ENCODE measurements at places on chromosomes 11 and 22. TPM values are rescaled to one million over a fixed set of nuclear protein-coding genes. Genes with fewer than 3 reads are reported as not detected.

DNA sequence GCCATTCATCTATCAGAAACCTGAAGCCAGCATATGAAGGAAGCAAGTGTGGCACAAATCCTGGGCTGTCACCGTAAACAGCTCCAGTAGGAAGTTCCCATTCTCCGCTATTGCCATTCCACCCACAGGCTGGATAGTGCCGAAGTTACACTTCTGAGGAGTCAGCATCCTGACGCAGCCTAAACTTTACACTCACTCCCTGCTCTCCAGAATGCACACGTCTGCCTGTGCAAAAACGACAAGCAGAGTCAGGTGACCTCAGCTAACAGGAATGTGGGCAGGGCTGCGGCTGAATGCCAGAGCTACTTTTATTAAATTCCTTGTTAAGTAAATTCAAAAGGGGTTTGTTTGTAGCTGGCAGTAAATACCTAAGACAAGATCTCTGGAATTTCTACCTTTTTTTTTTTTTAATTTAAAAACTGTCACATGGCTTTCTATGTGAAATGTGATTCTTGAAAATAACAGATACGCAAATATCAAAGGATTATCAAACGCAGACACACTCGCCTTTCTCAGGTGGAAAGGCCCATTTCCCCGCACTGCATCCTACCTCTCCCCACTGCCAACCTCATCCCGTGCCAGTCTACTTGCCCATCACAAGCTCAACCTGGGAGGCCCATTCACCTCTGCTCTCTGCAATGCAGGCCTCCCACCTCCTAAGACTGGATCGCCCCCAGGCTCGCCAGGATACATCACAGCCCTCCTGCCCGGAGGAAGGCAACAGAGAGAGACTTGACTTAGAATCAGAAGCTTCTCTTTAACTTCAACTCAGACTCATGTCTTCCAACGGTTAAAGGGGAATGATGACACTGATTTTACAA lies 33.5 kb downstream of the NFRKB start:
- no peak for DNase-seq

DNA sequence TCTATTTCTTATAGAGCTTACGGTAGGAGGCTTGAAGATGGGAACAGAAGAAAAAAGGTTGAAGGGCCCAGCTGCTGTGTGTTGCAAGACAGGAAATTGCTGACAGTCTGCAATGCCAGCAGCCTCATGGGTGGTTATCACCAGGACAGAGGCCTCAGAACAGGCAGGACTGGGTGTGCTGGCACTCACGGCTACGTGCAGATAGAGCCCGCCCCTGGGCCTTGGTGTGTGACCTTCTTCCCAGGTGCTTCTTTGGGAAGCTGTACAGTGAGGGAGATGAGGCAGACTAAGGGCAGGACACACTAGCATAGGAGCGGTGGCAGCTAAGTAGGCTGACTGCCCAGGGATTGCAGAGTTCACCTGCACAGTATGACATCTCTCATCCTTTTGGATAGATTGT lies 12.6 kb downstream of the PRAME start:
- no peak for DNase-seq

Gene MAPK8IP2
- polyA plus RNA-seq = 0.37 TPM

Gene LZTR1
- 15.3 TPM for polyA plus RNA-seq

GRCh38 chr11:125451400-125452124 lies 44.5 kb downstream of the FEZ1 start:
- DNase-seq = no peak

GRCh38 chr11:45796461-45796861 lies 8.5 kb upstream of the SLC35C1 start:
- DNase-seq = no peak

GRCh38 chr11:21426931-21427330 lies 757.5 kb downstream of the NELL1 start:
- DNase-seq = no peak

DNA sequence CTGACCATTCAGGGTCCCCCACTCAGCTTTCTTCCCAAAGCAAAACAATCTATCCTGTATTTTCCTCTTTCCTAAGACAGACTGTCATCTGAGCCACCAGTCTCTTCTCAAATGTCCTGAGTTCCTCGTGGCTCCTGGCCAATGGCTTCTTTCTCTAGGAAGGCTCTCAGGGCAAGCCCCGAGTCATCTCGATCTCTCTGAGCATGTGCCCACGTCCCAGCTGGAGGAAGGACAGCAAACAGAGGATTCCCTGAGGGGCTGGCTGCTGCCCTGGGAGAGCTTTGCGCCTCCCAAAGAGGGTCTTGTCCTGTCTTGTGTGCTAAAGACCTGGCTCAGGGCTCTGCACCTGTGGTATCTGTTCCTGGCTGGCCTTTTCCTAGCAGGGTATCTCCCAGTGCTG lies 8.3 kb downstream of the SLC37A2 start:
- DNase-seq = no peak

Gene PTPRCAP
- polyA plus RNA-seq = 6.2 TPM

Gene INPPL1
- 15.8 TPM for polyA plus RNA-seq

DNA sequence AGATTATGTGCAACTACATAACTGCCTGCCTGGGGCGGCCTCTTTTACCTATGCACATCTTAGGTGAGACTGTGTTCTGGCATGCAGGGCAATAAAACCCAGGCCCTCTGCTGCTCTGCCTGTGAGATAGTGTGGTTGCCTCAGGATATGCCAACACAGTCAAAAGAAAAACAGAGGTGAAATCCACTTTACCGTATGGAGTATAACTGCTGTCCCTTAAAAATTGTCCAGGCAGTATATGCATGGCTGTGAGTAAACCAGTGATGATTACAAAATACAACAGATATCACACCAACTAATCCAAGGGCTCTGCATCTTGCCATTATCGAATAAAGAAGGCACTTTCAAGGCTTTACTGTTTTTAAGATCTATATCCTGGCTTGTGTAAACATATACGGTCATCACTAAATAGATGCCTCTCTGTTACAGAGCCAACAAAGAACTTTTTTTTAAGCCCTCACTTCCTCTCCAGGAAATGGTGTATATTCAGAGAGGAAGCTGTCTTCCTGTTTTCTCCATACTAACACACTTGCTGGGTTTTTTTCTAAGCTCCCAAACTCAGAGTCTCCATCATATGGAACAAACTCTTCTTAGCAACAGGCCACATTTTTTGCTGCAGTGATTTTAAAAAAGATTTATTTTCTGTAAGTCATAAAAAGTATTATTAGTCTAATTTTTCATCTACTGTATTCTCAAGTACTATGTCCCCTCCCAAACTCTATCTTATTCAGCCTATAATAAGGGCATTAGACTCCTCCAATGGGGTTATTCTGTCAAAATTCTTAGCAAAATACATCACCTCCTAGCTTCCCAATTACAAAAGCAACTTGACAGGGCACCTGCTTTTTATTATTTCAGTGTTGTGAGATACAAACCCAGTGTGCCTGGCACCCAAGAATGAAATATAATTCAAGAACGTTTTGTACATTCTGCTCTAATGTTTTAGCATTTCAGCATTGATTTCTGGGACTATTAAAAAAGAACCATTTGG lies 135.2 kb downstream of the MAML2 start:
- DNase-seq = no peak

DNA sequence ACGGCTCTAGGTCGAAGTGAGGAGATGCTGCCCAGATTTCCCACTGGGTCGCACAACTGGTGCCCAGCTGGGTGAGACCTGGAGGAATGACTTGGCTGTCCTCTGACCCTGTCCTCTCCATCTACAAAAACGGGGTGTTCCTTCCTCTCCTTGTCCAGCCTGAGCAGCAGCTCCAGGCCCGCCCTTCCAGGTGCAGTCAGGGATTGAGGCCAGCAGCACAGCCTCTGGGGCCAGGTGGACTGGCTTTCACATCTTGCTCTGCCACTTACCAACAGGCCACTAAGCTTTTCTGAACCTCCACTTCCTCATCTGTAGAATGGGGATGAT lies 91.7 kb upstream of the LMO1 start:
- DNase-seq = no peak

Gene MRGPRE
- polyA plus RNA-seq = not detected

Data from liver (tissue), 10 donors.